Activated T-cell treated with anti-CD3 and anti-CD28 coated beads, Interleukin-2, amount 50 U/mL, for 4 hours (primary cell): ENCODE measurements at places on chromosomes 2 and 18. TPM values are rescaled to one million over a fixed set of nuclear protein-coding genes. Genes with fewer than 3 reads are reported as not detected.

Gene CD8B2
- total RNA-seq = 0.18 TPM

Gene ANKRD62
- total RNA-seq = not detected

Gene CNTNAP5
- total RNA-seq = not detected

Gene TTN
- total RNA-seq = 0.45 TPM

Gene COBLL1
- total RNA-seq = 0.55 TPM

Gene RIT2
- total RNA-seq = not detected

- DNase-seq = peak; percentile 63
Measured at GRCh38 chr18:58781627-58782194, 83.0 kb upstream of the ZNF532 start.

Gene MOCOS
- total RNA-seq = 0.34 TPM

GRCh38 chr2:1586923-1587840, 157.1 kb downstream of the PXDN start:
- DNase-seq = no peak

GRCh38 chr18:67590571-67591141, 74.1 kb upstream of the DSEL start:
- no peak for DNase-seq

DNA sequence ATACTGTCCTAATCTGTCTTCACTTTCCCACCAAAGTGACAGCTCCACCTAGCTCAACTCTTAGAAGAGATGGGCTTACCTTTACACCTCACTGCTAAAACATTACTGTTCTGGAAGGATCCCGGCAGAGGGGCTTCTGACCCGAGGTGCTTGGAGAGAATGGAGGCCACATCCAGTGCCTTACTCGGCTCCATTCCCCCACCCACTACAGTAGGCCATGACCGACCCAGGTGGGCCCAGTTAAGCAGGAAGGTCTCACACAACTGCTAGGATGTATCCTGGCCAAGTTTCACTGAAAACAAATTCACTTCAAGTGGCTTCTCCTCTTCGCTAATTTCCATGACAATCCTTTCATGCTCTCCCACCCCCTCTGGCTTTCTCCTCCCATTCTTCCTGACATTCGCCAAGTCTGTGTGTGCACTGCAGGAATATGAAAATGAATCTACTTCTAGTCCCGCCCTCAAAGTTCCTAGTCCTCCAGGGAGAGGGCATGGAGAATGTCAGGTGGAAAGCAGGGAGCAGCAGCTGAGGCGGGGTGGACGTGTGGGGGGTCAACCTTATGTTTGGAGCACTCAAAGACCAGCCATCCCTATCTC, 11.8 kb downstream of the WIPF1 start:
- DNase-seq = no peak

- no peak for DNase-seq
Measured at GRCh38 chr2:137521653-137522619, 442.3 kb upstream of the HNMT start.

DNA sequence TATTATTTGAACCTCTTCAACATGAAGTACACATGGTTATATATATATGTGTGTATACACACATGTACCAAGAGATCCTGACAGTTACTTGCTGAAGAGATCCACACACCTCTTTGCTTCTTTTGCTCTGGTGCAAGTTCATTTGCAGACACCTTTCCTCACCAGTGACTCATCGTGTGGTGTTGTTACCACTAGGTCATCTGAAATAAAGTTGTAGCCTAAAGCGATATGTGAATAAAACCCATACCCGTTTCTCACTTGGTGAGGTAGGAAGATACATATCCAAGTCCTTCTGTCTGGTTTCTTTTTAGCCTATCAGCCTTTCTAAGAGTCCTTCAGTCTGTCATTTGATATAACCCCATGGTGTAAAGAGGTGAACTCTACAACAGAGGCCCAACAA, 379.4 kb upstream of the RAB12 start:
- no peak for DNase-seq

GRCh38 chr2:44813658-44814057, 127.8 kb upstream of the SIX3 start:
- DNase-seq = no peak

DNA sequence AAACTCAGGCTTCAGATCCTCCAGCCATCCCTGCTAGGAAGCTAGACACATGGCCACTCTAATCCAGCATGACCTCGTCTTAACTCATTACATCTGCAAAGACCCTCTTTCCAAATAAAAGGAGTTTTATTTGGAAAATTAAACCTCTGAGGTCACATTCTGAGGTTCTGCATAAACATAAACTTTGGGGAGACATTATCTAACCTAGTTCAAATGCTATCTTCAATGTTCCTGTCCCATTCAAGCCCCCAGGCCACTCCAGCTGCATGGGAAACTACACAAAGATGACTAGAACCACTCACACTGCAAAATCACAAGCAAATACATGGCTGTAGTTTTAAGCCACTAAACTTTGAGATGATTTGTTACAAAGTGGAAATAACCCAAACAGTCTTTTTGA, 99.0 kb upstream of the RNF152 start:
- DNase-seq = no peak

Gene CD226
- 168 TPM for total RNA-seq

Gene FEV
- not detected for total RNA-seq

DNA sequence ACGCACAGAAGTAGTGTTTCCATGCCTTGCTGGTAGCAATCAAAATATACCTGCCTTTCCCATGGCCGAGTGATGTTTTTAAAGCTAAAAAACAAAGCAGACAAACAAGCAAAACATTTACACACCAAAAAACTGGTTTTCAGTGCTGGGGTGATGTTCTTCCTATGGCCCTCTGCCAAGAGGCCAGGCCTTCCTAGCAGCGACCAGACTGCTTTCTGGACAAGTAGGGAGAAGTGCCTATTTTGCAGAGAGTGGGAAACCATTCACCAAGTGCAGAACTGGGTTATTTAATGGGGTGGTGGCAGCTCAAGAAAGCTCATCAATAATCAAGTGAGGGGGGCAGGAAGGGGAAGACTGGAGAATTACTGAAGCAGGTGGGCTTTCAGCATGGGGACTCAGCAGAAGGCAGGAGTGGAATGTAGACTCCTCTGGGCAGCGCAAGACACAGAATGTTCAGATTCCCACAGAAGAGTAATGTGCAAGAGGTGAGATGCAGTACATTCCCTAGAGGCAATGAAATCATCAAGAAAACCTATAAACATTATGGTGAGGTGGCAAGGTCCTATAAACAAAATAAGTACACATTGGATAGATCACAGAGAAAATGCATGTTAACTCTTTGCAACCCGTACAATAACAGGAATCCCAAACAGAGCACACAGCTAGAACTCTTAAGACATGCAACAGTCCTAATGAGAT, 44.0 kb downstream of the CPO start:
- DNase-seq = no peak

Gene CNOT9
- total RNA-seq = 111 TPM

GRCh38 chr18:136433-136832, 21.9 kb upstream of the USP14 start:
- no peak for DNase-seq

DNA sequence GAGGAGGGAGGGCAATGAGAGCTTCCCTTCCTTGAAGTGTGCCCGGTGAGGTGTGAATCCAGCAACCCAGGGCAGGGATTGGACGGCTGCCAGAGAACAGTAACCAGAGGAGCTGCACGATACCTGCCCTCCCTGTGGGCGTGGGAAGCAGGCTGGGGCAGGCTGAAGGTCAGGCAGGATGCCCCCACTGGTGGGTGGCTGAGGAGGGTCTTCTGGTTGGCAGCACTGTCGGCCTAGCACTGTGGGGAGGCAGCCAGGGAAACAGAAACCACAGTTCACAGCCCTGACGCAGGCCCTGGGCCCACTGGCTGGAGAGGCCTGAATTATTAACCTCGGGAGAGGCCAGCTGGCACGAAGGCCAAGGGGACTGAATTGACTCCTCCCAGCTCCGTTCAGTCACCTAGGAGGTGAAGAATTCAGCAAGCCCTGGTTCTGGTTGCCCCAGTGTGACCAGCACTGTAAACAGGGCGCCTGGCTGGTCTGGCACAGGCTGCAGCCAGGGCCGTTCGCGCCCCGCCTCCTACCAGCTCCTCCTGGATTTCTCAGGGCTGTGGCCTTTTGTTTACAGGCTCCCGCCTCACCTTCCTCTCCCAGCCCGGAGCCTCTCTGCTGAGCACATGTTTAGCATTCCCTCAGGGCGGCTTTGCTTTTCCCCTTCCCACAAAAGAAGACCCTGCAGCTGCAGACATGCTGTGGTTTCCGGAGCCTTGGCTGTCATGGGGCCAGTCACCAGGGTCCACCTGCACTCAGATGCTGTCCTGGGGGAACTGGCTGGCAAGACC, 97.8 kb downstream of the B3GNT2 start:
- DNase-seq = no peak

Gene GPBAR1
- 0.69 TPM for total RNA-seq

DNA sequence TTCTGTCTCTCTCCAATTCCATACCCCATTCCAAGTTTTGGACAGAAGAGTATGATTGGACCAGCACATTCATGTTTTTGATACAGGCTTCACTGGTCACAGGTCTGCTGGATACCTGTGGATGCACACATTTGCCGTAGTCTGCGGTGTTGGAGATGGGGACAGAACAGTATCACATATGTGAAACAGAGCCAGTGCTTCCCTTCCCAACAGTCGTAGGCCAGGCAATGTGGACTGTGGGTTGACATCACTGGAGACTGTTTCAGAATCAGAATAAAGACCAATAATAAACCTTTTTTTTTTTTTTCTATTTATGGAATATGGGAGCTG, 18.7 kb downstream of the ACSL3 start:
- no peak for DNase-seq

Gene COL4A3
- 0.16 TPM for total RNA-seq

- DNase-seq = no peak
Measured at GRCh38 chr2:165601928-165602521, 132.5 kb downstream of the CSRNP3 start.

DNA sequence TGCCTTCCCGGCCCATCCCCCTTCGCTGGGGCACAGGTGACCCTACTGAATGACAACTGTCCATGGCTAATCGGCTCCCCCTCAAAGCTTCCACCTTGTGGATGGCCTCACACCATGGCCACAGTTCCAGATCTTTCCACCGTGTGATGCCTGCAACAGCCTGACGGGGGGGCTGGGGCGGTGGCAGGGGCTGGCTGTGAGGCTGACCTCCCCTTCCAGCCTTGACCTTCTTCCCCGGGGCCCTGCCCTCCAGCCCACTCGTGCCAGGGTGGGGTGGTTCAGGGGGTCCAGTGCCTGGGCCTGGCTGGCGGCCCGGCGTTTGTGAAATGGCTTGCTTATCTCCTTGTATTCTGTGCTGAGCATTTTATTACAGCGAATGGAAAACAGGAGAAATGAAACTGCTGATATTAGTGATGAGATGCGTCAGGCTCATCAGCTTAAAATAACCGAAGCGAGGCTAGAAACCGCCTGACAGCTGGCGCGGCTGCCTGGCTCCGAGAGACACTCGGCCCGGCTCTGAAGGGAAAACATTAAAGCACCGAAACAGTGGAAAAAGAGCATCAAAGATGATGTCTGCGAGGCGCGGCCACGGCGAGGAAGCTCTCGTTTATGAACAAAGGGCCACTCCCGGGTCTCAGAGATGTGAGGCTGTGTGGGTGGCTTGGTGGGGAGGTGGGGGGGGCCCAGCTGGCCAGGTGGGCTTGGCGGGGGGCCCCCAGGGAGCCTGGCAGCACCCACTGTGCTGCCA, 916 bp upstream of the PDCD1 start:
- DNase-seq = peak; percentile 69
